ENCODE measurements at places on chromosomes 7 and 10.

DNA sequence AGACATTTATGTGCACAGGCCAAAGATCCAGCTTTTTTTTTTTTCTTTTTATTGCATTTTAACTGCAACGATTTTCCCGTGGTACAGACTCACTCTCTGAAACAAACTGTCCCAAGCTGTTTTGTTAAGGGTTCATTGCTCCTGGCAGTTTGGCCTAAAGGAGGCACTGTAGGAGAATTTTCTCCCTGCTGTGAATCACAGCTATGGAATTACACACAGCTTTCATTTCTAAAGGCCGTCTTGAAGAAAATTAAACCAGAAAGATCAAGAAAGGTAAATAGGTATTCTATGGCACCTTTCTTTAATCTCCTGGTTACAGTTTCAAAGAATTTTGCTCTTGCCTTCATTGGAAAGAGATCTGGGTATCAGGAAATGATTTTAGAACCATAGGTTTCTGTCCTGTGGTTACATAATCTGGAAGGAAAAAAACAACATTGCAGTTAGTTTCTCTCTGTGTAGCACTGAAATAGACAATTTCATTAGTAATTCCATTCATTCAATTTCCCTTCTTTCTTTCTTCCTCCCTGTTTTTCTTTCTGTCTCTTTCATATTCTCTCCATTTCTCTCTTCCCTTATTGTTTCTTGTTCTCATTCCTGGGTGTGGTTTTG lies 51.2 kb downstream of the PDK4 start:
- DNase-seq = peak; percentile 80

- no peak for DNase-seq
Observed at GRCh38 chr10:70035531-70035930, 17.1 kb upstream of the MACROH2A2 start.

DNA sequence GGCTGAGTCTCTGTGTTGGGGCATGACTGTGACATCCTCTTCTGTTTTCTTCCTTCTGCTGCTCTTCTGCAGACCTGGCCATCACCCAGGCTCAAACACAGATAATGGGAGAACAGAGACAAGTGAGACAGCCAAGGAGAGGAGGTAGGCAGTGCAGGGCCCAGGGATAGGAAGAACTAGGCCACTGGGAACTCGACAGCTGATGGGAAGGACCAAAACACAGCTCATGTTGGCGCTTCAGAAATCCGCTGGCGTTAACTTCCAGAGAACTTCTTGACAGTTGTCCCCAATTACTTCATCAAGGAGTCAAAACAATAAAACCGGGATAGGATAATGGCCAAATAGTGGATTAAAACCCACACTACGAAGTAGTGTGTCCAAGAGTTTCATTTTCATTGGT lies 97.0 kb upstream of the PALS2 start:
- no peak for DNase-seq

GRCh38 chr7:106326594-106327537 lies 42.1 kb upstream of the NAMPT start:
- DNase-seq = no peak

- no peak for DNase-seq
Observed at GRCh38 chr7:98211676-98212531, 665 bp downstream of the BHLHA15 start.

GRCh38 chr7:73615886-73616285 lies 8.4 kb downstream of the MLXIPL start:
- DNase-seq = no peak

- DNase-seq = no peak
Observed at GRCh38 chr7:105662998-105663397, 81.7 kb upstream of the EFCAB10 start.

DNA sequence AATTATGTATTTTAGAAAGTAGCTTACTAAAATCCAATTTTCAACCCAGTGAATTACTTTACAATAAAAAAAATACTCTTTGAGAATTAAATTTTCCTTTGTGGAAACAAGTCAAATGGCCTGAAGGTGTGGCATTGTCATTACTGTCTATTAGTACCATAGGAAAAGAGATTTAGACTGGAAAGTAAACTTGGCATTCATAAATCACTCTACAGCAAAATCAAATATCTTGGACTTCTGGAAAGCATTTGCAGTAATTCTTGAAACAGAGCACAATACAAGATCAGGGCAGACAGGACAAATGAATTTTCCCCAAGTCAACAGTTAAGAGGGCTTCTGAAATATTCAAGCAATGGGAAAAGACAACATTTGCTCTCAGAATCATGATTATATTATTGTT lies 28.0 kb upstream of the SEMA3C start:
- no peak for DNase-seq

DNA sequence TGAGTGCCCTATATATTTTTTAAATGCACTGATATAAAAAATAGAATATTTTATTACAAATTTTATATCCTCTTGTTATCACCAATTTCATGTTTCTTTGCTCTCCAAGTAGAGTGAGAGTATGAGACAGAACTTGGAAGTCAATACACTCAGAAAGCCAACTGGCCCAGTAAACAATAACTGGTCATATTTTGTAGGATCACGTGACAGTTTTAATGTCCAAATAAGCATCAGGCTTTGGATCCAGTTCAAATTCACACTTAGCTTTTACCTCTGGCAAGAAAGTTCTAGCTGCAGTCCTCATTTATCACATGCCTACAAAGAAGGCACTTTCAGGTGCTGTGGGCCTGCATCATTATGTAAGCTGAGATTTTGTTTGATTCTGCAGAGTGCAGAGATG lies 21.6 kb upstream of the TPK1 start:
- no peak for DNase-seq

GRCh38 chr7:120373174-120373573 lies 100.2 kb downstream of the KCND2 start:
- no peak for DNase-seq

GRCh38 chr7:117083648-117084047 lies 130.3 kb downstream of the ST7 start:
- no peak for DNase-seq

DNA sequence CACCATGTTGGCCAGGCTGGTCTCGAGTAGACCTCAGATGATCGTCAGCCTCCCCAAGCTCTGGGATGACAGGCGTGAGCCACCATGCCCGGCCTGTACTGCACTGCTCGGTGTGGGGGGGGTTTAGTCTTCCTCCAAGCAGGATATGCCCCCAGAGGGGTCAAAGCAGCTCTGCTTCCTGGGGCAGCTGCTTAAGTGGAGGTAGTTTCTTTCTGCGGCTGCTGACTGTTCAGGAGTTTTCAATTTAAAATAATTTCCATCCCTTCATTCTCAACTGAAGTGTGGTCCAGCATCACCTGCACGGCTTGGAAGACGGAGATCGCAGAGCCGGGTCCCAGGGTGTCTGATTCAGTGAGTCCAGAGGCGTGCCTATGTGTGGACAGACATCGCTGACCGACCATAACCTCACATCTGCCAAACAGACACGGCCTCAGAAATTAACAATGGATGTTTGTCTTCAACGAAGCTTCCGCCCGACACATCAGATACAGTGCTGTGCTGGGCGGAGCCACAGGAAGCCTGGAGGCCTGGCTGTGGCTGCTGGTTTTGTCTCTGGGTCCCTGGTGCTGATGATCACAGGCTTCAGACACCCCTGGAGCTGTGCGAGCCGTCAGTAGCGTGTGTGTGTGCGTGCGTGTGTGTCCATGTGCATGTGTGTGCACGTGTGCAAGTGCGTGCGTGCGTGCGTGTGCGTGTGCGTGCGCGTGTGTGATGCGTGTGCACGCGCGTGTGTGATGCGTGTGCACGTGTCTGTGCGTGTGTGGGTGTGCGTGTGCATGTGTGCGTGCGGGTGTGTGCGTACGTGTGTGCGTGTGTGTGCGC lies 226.5 kb upstream of the PITRM1 start:
- DNase-seq = no peak

Measured in epithelial cell of proximal tubule (primary cell).